Activated T-helper 1 cell treated with anti-CD3 and anti-CD28 coated beads, Interleukin-2, amount 50 U/mL, for 16 hours (primary cell): ENCODE measurements at places on chromosomes 2 and 18.

DNA sequence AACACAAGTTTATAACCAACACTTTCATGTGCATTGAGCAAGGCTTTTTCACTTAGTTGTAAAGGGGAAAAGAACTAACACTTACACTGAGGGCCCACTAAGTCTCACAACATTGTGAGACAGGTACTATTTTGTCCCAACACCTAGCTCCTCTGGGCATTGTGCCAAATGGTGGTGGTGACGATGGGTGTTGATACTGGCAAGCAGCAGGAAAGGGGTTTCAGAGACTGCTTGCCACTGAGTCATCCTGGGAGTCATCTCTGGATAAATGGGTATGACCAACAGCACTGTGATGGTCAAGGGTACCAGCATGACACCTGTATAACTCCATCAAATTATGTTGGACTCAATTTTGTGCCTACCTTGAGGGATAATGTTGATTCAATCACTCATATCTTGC lies 138.8 kb upstream of the ITGA6 start:
- DNase-seq, result no peak

DNA sequence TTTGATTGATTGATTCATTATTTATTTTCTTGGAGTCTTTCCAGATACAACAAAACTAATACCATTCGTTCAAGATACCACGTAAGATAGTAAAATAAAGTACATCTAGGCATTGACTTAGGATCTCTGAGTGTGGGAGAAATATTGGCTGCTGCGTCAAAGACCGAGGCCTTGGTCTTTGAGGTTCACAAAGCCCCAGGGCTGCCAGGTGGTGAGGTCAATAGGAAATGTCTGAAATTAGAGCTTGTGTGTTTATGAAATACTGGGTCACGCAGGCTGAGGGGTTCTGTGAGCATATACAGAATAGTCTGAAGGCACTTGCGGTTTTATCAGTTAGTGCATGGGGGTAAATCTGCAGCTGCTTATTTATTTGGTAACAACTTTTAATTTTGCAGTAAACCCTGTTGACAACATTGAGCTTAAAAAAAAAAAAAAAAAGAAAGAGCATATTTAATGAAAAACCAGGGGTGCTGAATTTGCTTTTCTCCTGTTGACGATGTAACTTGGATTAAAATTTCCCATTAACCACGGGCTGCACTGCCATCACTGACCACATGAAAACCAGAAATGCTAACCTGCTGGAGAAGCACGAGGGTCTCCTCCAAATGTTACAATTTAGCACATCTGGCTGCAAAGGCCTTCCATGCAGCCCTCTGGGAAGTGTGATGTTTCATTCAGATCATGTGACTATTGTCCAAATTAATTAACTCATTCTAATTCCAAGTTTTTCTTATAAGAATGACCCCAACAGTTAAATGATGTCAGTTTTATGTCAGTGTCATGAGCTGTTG lies 27.1 kb upstream of the SERPINB12 start:
- no peak for DNase-seq

DNA sequence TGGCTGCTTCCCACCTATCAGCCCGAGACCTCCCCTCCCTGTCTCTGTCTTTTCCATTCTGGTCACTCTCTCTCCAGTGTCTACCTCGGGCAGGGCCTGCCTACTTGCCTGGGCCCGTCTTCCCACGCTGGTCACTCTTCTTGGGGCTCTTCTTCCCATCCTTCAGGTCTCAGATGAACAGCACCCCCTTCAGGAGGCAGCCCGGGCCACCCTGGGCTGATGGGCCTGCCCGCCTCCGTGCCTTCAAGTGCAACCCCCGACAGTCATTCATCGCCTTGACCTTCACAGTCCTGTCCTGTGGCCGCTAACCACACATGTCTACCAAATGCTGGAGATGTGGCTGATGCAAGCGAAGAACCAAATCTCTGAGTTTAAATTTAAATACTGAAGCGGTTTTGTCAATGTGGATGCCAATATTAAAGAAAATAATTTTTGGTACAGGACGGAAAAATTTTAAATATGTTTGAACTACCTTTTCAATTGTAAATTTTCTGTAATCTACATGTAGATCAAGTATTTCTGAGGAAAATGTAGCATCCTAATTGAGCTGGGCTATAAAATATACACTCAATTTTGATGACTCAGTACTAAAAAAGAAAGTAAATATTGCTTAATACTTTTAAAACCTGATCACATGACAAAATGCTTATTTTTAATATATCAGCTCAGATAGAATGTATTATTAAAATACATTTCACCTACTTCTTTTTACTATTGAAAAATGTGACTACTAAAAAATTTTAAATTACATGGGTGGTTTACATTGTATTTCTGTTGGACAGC lies 96.4 kb downstream of the LAMA1 start:
- DNase-seq, result no peak

DNA sequence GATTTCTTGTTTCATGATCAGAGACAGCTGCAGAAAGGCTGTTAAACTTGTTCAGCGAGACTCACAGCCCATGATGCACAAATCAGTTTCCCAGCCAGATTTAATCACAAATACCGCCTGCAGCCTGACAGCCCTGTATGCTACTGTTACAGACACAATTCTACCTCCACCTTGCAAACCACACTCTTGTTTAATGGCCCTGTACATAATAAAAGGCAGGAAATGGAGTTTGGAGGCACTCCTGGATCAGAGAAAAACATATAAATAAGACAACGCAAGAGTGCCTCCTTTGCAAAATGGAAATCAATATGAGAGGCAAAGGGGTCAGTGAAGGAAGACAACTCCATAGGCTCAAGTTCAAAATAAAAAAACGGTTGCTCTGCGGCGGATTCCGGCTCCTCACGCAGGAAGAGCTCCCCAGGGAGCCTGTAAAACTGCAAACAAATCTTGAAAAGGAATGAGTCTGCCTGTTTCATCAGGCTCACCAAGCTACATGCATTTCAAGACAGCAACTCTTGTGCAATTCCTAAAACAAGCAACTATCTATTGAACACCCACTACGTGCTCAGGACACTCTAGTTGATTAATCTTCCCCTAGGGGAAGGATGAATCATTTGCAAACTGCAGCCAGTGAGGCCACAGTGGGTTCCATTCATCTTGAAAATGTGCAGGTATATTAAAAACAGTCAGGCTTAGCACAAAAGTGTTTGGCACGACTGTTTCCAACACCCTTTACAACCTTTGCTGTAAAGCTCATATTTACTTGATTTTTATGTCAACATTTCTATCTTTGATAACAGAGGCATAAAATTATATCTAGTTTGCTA lies 37.5 kb downstream of the TBC1D8 start:
- DNase-seq, result no peak

DNA sequence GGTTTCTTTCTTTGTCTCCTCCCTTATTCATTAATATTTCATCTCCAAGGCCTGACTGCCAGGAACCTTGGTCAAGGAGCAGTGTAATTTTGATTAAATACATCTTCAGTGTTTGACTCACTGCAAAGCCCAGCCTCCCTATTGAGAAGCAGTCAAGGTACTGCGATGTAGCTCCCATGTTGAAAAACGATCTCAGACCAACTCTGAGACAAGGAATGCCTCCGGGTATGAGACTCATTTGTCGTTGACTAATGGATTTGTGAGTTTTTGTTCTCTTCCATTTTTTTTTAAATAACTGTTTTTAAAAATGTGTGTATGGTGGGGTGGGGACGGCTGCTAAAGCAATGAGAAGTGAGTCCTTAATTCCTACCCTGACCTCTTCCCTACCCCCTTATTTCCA lies 361.6 kb downstream of the SOX11 start:
- DNase-seq, result no peak

GRCh38 chr2:168849610-168850009 lies 40.6 kb downstream of the SPC25 start:
- DNase-seq, result no peak

DNA sequence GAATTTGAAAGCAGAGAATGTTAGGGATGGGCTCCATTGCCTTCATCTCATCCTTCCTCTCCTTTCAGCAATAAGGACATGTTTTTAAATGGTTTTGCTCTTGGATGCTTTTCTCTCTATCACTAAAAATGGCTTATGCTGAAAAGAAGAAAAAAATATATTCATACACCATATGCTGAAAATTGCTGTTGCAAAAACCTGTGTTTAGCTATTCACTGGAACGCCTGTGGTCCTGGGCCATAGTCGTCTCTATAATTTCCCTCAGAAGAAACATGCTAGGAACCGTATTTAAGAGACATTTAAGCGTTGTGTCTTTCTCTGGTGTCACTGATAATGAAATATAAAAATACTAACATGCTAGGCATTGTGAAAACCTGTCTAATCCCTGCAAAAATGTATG lies 324.9 kb downstream of the TSN start:
- no peak for DNase-seq

DNA sequence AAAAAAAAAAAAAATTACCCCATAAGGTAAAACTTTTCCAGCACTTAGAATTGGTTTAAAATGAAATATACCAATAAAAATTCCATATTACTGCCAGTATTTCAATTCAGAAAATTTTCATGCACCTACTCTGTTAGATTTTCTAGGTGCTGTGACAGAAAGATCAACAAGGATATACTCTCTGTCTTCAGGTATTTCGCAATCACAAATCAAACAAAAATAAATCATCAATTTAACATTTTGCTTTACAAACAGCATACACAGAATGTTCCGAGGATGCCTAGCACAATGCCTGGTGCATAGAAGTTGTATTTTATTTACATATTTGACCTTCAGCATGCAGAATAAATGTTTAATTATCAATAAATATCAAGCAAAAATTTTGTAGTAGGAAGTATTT lies 66.5 kb downstream of the RBBP8 start:
- no peak for DNase-seq

- DNase-seq, result no peak
These were observed 262.6 kb upstream of the DCC start for GRCh38 chr18:52077251-52077983.

DNA sequence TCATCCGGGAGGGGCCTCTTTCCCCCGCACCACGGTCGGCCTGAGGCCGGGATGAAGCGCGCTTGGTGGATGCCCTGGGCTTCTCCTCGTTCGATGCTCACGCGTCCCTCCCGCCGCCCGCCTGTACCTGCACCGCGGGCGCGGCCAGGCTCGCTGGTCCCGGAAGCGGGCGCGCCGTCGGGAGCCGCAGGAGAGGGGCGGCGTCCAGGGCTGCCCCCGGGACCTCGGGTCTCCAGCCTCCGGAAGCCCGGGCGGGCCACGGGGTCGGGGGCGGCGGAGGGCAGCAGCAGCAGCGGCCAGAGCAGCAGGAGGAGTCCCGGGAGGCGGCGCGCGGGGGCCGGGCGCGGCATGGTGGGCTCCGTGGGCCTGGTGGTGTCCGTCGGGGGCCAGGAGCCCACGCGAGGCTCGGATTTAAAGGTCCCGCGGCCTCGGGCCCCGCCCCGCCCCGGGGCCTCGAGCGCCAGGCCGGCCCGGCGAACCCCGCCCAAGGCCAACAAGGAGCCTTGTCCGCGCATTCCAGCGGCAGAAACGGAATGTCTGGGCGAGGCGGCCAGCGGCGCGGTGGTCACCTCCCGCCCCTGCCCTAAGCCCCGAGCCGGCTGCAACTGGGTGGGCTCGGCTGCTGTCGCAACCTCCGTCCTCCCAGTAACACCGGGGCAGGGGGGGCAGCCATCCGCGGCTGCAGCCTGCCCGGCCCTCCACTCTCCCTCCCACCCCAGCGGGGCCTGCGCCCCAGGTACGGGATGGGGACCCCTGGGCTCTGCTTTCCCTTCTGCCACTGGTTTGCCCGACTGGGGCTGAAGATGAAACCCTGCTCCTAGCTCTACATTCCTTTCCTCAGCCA lies at the start of gene MATN3:
Gene MATN3 (minus strand): TSS at position 387 of the 844 bp plus-strand sequence. CDS start 37 bp downstream, at position 350.
- DNase-seq, result no peak

GRCh38 chr18:48943333-48943732 lies 7.4 kb downstream of the SMAD7 start:
- no peak for DNase-seq

- DNase-seq, result no peak
These were observed 9.1 kb downstream of the AGXT start for GRCh38 chr2:240877460-240878340.

DNA sequence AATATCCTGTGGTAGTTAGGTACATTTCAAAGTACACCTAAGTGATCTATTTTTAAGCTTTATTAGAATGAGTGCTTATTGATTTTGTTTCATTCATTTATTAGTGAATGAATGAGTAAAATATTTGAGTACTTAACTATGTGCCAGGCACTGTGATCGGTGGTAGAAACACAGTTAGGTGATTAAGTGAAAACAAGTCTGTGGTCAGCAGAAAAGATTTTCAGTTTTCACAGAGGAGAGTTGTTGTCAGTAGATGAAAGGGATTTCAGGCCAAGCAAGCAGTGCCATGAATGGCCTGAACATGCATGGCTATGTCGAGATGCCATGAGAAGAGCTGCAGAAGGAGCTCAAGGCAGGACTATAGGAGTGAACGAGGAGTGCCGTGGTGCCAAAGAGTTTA lies 85.9 kb downstream of the SPTBN1 start:
- no peak for DNase-seq

GRCh38 chr2:241092677-241093076 lies 9.4 kb downstream of the MTERF4 start:
- no peak for DNase-seq

DNA sequence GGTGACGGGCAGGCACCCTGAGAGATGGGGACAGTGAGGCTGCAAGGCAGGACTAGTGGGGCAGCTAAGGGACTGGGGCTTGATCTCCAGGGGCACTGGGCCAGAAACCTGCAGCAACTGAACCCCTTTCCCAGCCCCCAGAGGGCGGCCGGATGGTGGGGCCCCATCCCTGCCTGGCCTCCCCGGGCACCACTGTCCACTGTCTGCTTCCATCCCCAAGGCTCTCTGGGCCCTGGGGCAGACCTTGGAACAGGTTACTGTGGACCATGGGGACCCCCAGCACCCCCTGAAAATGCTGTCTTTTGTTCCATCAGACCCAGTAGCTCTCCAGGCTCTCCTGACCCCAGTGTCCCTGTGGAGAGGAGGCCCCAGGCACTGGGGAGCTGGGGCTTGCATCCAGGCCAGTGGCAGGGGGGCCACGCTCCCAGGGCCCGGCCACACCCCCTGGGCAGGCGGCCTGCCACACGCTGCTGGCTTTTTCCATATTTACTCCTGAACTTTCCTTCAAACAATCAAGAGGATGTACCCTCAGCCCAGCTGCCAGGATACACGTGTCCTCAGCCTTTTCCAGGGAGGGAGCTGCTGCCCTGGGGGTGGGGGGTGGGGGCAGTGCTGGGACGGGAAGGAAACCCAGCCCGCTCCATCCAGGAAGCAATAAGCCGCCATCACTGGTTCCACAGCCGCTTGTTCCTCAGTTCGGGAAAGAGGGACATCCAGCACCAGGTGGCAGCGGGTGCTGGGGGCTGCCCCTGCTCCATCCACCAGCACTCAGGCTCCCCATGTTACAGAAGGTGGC lies 102.3 kb upstream of the ODC1 start:
- no peak for DNase-seq
